CD4-positive, alpha-beta T cell treated with Interleukin-6 at 100 ng/mL for 8 hours (primary cell): ENCODE measurements at places on chromosomes 11 and 22.

- no peak for DNase-seq
These were observed 4.2 kb downstream of the SCGB1C1 start for GRCh38 chr11:196786-197731.

GRCh38 chr11:20661850-20662249 is 7.5 kb upstream of the NELL1 start:
- DNase-seq = no peak

DNA sequence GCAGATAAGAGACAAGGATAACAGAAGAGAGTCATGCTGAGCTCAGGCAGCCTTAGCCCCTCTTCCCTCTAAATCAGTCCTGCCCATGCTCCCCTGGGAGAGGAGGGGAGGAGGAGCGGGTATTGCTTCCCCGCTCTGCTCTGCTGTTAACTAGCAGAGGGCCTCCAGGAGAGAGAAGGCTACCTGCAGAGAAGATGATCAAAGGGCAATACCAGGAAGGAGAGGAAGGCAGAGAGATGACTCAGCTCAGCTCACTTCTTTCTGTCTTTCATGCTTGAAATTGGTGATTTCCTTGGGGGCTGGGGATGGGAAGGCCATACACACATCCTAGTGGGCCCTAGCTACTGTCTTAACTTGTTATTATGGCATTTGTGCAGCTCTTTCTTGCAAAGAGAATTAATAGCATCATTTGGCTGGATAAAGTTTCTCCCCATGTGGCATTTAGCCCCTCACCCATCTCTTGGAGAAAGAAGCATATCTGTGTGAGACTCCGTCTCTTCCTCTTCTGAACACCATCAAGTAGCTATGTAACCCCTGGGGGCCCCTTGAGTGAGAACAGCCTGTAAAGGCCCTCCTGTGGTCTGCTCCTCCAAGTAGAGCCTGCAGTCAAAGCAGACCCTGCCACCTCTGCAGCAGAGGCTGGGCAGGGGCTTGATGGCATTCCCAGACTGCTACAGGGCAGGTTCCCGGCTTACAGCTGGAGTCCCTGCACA is 33.4 kb upstream of the AMOTL1 start:
- no peak for DNase-seq

- no peak for DNase-seq
These were observed 205.1 kb downstream of the NXPE2 start for GRCh38 chr11:114883472-114883871.

GRCh38 chr22:31753005-31753633 is 700 bp upstream of the DEPDC5 start:
- DNase-seq = no peak

GRCh38 chr11:103958475-103959215 is 77.8 kb upstream of the DDI1 start:
- DNase-seq = no peak

DNA sequence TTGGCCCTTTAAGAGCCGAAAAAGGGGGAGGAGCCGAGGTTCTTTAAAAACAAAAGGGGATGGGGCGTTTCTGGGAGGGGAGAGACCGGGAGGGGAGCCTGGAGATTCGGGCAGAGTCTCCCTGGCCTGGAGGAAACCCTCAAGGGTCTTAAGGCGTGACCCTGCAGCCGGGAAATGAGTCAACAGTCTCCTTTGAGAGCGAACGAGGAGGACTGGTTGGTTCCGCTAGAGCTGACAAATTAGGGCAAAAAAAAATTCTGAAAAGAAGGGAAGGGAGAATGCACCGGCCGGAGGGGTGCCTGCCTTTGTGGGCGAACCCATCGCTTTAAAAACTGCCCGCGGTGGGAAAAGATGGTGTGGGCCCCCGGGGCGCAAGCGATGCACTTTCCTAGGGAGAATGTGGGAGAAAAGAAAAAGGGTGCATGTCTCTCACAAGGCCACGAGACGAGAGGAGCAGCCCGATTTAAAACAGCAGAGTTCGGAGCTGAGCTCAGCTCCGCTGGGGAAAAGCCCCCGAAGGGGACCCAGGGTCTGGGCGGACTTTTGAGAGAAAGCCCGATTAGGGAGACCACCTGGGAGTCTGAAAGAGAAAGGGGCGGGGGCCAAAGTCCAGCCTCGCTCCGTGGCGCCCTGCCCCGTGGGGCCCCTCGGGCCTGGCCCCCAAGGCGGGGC is 874 bp downstream of the ZFTA start:
- peak; percentile 28 for DNase-seq
